Cortex of kidney (tissue), 1 donor: ENCODE measurements at places on chromosomes 6 and 20.

- DNase-seq: no peak
Measured at GRCh38 chr20:8535403-8536261, 403.6 kb downstream of the PLCB1 start.

DNA sequence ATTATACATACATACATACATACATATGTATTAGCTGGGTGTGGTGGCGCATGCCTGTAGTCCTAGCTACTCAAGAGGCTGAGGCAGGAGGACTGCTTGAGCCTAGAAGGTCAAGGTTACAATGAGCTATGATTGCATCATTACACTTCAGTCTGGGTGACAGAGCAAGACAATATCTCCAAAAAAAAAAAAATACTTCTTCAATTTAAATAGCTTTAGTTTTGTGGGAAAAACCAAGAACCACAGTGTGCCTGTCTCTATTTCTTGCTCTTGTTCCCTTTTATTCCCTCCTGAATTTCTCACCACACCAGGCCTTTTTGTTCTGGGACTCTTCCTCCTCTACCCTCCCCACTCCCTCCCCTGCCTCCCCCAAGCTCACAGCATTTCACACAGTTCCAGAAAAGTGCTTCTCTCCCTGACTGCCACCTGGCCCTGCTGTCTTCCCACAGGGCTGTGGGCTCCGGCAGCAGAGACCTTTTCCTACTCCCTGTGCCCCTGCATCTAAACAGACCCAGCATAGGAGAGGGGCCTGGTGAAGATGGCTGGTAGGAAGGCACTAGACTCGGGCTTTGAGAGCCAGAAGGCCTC, 1.3 kb downstream of the C20orf203 start:
- DNase-seq: no peak

DNA sequence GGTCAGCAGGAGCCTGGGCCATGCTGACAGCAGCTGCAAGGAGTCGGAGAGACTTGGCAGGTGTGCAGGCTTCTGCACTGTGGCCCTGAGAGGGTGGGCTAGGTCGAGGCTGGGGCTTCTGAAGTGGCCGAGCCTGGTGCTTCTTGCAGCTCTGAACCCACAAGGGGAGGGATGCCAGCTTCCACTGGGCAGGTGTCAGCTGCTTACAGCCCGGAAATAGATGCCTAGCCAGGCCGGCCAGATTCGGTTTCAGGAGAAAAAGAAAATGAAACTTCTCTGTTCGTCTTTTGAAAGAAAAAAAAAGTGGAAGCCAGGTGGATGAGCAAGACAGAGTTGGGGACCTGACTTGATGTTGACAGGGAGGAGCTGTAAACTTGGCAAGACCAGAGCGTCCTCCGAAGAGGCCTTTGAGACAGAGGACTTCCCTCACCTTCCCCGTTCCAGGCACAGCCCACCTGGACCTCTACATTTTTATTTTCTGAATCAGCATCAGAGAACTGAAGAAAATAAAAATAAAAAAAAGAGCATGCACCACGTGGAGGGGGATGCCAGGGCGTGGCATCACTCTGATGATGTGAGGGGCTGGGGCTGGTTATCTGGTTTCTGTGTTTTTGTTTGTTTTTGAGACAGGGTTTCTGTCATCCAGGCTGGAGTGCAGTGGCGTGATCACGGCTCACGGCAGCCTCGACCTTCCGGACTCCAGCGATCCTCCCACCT, at the start of gene ZBP1:
Gene ZBP1, minus strand, starts transcription at position 153 of the 717 bp plus-strand sequence. Its CDS starts 131 bp downstream, at position 22.
- DNase-seq: no peak

- DNase-seq: no peak
Measured at GRCh38 chr6:10610289-10610688, 84.1 kb downstream of the C6orf52 start.

GRCh38 chr6:145442110-145442509, 293.2 kb downstream of the EPM2A start:
- no peak for DNase-seq

GRCh38 chr20:58863044-58863790, 10.7 kb downstream of the GNAS start:
- no peak for DNase-seq

- DNase-seq: no peak
Measured at GRCh38 chr6:166460473-166461437, 78.0 kb upstream of the MPC1 start.

- DNase-seq: no peak
Measured at GRCh38 chr6:87151781-87152525, 3.4 kb upstream of the ZNF292 start.

DNA sequence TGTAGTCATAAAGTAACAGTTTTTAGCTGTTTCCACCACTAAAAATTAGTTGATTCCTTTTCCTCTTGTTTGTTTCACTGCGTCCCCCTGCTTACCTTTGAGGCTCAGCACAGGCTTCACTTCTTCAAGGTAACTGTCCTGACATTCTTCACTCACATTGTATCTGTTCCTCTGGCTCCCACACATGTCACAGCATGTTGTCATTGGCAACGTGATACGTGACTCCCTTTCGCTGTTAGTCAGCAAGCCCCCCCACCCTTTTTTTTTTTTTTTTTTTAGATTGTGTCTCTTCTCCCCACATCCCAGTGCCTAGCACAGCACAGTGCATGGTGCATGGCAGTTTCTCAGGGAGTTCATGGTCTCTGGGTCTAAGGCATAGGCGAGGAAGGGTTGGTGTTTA, 13.3 kb downstream of the VAPB start:
- DNase-seq: no peak

DNA sequence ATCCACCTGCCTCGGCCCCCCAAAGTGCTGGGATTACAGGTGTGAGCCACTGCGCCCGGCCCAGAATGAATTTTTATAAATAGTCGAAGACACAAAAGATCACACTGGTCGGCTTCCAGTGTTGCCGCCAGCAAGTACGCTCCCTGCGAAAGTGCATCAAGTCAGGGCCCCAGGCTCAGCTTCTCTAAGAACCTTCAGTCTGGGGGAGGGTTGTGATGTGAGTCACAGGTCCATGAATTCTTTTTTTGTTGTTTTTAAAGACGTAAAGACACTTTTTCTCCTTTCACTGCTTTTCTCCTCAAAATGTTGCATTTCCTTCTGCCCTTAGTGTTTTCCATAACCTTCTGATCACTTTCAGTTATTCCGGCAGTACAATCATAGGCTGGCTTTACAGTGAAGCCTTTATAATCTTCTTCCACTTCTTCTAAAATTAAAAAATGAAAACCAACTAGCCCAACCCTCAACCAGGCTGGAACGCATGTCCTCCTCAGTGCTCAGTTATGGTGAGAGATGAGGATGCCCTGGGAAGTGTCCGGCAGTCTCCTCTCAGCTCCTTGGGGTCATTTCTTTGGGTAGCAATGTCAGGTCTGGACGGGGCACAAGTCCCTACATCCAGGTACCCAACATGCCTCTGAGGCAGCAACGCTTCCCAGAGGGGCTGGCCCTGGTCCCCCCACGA, 66.6 kb downstream of the CSE1L start:
- no peak for DNase-seq

- no peak for DNase-seq
Measured at GRCh38 chr6:151443911-151444621, 7.9 kb downstream of the RMND1 start.

- no peak for DNase-seq
Measured at GRCh38 chr6:166997348-166997747, 1.8 kb upstream of the CEP43 start.

DNA sequence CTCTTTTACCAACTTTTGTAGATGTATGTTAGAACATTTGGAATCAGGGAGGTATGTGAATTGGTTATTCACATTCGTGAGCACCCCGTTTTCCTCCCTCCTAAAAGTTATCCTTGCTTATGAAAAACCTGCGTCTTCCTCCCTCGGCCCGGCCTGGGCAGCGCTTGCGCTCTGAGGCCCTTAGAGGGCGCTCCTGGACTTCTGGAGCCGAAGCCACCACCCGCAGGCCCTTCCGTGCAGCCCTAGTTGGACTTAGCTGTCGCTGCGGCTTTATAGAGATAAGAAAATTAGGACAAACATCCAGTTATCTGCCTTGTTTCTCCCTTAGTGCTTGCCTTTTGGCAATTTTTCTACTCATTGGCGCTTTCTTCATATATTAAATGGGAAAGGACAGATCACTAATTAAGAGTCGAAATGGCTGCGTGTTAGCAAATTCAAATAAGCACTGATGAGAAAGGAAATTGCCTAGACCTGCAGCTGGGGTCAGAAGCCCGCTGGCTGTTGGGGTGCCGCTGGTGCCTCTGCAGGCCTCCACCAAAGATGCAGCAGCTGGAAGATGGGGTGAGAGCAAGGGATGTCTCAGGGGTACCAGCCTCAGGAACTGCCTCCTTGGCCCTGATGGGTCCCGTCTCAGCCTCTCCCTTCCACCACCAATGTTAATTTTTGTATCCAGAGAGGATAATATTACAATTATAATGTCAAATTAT, 5.2 kb downstream of the FNDC1 start:
- DNase-seq: no peak

DNA sequence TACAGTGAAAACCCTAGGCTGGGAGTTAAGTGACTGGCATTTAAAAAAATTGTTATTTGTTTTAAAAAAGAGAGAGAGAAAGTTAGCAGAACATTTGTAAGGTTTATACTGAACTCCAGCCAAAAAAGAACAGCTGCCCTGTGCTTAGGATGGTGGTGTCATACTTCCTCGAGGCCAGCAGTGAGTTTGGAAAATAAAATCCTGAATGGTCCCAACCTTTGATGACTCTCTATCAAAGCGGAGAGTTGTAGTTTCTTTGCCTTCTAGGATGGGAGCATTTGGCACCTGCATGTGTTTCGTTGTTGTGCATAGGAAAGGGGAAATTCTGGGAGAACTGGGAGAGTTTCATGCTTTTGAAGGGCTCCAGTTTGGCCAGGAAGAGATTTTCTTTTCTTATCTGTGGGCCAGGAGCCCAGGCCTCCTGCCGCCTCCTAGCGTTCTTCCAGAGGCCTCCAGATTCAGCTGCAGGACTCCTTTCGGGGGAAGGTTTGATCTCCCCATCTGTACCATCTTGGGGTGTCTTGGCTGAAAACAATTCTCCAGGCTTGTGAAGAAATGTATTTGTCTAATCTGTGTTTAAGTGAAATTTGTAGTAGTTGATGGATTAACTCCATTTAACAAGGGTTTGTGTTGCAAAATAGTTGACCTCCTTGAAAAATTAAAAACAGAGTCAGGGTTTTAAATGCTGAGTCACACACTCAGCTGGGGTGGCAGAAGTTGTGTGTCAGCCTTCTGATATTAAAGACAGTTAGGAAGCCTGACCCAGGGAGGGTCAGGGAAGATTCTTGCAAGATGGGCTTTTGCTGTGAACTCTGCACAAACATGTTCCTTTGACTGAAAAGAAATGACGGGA, 63.4 kb downstream of the TXNDC5 start:
- DNase-seq: no peak

- no peak for DNase-seq
Measured at GRCh38 chr6:116156405-116157326, 30.7 kb upstream of the COL10A1 start.

- DNase-seq: no peak
Measured at GRCh38 chr6:121925534-121926255, 473.8 kb upstream of the HSF2 start.

- no peak for DNase-seq
Measured at GRCh38 chr6:157764178-157765068, 58.6 kb upstream of the SNX9 start.

- DNase-seq: no peak
Measured at GRCh38 chr20:36219671-36220220, 16.5 kb upstream of the AAR2 start.

DNA sequence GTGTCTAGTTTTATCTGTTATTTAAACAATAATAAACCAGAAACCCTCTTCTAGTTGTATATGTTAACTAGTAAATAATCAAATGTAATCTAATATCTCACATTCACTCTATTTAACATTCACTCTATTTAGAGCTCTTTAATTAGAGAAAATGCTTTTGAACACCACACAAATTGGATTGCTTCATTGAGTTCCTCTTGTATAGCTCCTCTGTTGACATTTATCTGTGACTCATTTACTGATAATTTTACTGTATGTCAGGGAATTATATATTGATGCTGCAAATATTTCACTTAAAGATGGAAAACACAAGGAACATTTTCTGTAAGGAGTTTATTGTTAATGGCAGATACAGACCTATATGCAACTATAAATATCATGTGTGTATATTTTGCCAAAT, 594.6 kb downstream of the COL12A1 start:
- DNase-seq: no peak

DNA sequence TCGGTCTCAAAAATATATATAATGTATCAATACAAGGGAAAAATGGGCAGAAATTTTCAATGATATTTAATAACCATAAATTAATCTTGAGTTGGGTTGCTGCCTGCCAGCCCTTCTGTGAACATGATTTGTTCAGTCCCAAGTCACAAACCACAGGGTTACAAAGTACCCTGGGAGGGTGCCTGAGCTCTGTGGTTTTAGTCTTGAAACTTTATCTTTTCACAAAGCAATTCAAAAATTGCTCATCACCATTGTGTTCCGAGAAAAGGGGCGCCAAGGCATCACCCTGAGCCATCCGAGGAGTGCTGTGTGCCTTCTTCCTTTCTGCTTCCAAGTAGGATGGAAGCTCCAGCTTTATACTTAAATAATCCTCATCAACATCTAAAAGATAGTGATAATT, 141.6 kb upstream of the AKAP12 start:
- DNase-seq: no peak

DNA sequence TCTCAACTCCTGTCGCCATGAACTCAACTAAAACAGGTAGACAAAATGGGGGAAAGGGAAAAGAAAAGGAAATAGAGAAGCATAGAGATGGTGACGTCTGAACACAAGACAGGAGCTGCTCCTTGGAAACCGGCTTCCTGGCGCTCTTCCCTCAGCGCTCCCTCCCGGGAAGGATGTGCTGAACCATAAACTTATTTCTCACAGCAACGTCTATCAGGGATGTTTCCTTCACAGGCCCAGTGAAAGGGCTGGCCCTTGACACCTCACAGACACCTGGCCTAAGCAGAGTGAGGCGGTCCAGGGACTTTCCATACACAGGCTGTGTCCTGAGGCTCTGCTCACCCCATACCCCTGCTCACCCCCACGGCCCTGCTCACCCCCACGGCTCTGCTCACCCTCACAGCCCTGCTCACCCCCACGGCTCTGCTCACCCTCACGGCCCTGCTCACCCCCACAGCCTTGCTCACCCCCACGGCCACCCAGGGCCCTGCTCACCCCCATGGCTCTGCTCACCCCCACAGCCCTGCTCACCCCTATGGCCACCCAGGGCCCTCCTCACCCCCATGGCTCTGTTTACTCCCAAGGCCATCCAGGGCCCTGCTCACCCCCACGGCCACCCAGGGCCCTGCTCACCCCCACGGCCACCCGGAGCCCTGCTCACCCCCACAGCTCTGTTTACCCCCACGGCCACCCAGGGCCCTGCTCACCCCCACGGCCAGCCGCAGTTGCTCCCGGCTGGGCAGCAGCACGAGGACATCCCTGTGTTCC, 653 bp downstream of the FRMD1 start:
- no peak for DNase-seq
